ENCODE measurements at places on chromosomes 12 and 14.

DNA sequence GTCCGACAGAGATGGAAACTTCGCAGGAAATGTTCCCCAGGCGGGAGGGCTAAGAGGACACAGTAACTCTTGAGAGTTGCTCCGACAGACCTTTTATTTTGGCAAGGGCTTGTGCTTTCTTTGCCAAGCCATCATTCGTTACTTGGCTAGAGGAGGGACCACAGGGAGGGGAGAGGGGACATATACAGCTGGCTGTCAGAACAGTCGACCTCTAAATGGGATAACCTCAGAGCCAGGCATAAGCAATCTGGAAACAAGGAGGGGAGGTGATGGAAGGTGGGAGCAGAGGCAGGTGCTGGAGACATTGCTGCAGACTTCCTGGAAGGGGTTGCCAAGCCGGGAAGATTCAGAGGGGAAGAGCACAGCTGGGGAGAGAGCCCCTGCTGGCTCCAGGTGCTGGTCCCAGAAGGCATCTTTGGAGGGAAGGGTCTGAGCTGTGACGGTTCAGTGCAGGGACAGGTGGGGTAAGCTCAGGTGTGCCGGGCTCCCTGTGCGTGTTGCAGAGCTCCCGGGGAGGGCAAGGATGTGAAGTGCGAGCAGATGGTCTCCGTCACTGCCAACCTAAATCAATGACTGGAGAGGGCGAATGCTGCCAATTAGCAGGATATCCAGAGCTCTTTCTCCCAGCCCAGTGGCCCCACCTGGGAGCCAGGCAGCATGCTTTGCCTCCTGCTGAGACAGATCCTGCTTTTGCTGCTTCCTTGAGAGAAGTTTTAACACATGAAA lies 50.1 kb downstream of the CHST11 start:
- DNase-seq = no peak

DNA sequence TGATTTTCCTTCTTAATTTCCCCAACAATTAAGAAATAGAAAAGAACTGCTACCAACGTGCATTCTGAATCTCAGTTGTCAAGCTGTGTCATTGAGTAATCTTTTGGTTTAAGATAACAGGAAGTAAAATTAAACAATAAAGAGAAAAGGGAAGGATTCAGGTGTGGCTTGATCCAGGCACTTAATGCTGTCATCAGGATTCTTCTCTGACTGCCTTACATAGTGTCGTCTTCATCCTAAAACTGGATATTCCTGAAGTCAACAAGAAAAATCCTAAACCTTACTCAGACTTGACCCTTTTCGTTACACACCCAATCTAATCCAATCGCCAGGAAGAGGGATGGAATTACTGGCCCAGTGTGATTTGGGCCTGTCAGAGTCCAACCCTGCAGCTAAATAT lies 443.8 kb downstream of the MED13L start:
- DNase-seq = no peak

DNA sequence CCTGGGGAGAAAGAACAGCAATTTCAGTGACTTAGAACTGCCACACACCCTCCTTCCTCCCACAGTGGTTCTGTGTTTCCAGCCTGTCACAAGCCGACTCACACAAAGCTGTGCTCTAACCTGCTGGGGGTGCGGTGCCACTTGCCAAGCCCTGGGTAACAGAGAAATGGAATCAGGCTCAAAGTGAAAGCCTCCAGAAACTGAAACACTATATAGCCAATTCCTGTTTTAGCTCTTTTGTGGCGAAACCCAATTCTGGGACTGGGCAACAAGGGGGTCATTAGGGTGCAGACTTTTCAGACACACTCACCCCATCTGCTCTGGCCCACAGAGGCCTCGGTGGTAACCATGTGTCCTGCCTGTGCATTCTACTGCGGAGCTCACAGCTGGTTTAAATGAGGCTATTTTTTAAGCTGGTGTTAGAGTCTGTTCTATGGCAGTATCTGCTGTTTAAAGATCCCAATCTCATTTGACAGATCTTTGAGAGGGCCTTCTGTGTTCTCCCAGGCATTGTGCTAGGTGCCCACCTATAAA lies 15.2 kb upstream of the ACTR6 start:
- DNase-seq = no peak

DNA sequence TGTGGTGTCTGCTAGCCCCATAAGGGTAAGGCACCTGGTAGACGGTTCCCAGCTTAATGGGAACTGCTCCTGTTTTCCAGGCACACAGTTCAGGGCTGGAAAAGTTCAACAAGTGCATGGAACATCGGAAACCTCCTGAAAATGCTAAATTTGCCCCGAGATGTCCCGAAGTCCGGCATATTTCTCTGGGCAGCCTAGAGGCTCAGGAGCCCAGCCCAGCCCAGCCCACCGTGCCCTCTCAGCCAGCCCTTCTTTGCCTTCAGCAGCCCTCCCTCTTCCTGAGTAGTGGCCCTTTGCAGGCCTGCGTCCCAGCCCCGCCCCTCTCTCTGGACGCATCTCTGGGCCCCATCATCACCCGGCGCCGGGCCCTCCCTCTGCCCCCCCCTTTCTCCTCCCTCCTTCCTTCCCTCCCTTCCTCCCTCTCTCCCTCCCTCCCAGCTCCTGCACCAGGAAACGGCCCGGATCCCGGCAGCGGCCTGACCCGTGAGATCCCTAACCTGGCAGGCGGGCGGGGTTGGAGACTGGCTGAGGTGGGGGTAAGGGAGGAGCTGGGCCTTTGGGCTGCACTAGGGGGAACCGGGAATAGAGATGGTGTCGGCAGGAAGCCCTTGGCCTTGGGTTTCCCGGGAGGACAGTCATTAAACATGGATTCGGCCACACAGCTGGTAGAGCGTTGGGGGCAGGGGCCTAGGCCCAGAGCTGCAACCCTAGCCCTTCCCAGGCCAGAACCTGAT lies at the start of gene BCL2L2:
Gene BCL2L2, plus strand, starts transcription at position 422 of the 734 bp plus-strand sequence. CDS start 935 bp downstream, outside the sequence.
- no peak for DNase-seq

DNA sequence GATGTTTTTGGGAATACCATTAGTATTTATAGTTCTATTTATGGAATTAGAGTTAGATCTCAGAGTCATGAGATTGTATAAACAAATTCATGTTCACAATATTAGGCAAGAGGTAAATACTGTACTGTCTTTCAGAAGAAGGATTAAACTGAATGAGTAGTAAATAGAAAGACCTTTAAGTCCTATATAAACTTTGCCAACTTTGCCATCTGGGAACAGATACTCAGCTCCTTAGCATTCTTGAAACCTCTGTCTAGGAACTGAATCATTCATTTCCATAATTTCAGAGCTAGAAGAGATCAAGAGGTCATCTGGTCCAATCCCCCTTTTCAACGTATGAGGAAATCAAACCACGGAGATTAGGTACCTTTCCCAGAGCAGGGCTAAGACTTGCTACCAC lies 141.1 kb downstream of the CAND1 start:
- DNase-seq = no peak

GRCh38 chr14:78443834-78444233 lies 273.7 kb downstream of the NRXN3 start:
- DNase-seq = no peak

DNA sequence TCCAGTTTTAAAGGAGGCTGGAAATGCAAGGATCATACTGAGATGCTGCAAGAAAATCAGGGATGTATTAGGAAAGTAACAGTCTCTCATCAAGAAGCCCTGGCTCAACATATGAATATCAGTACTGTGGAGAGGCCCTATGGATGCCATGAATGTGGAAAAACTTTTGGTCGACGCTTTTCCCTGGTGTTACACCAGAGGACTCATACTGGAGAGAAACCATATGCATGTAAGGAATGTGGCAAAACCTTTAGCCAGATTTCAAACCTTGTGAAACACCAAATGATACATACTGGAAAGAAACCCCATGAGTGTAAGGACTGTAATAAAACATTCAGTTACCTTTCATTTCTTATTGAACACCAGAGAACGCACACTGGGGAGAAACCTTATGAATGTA lies 24.5 kb downstream of the ZNF891 start:
- DNase-seq = no peak

- no peak for DNase-seq
Measured at GRCh38 chr12:49557187-49557916, 10.6 kb downstream of the MCRS1 start.

DNA sequence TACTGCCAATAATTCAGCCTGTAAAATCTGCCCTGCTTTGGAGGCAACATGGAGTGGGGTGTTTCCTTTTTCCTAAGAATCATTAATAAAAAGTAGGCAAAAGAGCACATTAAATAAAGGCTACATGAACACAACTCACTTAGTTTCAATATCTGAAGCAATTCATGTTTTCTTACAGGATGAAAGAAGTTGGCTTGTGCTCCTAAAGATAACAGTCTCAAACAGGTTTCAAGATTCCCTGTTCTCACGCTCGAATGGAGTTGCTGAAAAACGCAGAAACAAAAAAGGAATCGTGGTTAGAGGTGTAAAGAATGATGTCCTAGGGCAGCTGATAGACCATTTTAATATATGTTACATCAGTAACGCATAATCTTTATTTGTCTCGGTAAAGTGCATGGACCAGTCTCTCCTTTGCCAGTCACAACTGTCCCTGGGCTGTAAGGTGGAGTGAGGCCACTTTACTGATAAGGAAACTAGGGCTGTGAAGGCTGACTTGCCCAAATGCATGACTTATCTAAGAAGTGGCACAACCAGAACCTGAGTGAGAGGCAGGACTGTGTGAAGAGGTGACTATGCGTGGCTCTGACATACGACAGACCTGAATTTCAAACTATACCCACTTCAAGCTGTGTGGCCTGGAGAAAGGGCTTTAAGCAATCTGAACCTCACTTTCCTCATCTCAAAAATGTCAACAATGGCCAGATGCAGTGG lies 12.6 kb downstream of the GIT2 start:
- no peak for DNase-seq

GRCh38 chr14:95018821-95019220 lies 138.5 kb downstream of the DICER1 start:
- DNase-seq = no peak

GRCh38 chr14:22748631-22749068 lies 17.8 kb upstream of the OXA1L start:
- no peak for DNase-seq

DNA sequence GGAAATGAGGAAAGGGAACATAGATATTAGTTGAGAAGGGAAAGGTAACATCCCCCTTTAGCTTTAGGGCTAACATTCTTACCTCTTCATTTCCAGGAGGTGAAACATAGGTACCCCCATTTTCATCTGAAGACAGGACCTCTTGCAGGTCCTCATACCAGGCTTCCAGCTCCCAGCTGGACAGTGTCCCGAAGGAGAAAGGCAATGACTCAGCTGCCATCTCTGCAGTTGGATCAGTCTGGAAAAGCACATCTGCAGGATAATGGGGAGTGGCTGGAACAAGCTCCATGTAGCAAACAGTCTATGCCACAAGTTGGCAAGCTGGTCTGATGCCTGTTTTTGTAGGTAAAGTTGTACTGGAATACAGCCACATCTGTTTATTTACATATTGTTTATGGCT lies 3.1 kb downstream of the DDIT3 start:
- no peak for DNase-seq

GRCh38 chr12:14928931-14929330 lies 9.4 kb downstream of the ERP27 start:
- DNase-seq = no peak

DNA sequence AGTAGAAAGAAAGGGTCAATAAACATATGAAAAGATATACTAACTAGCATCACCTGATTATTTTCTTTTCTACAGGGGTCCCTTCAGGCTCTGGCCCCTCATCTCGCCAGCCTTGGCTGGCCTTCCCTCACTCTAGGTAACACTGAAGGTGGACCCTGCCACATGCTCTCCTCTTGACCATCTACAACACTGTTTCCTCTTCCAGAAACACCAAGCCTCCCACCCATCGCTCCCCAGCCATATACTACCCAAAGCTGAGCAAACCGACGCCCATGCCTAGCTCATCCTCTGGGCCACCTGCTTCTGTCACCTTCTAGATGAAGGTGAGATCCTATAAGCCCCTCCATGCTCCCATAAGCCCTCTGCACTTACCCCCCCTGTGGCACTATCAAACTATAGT lies 14.8 kb downstream of the ANAPC5 start:
- DNase-seq = no peak

DNA sequence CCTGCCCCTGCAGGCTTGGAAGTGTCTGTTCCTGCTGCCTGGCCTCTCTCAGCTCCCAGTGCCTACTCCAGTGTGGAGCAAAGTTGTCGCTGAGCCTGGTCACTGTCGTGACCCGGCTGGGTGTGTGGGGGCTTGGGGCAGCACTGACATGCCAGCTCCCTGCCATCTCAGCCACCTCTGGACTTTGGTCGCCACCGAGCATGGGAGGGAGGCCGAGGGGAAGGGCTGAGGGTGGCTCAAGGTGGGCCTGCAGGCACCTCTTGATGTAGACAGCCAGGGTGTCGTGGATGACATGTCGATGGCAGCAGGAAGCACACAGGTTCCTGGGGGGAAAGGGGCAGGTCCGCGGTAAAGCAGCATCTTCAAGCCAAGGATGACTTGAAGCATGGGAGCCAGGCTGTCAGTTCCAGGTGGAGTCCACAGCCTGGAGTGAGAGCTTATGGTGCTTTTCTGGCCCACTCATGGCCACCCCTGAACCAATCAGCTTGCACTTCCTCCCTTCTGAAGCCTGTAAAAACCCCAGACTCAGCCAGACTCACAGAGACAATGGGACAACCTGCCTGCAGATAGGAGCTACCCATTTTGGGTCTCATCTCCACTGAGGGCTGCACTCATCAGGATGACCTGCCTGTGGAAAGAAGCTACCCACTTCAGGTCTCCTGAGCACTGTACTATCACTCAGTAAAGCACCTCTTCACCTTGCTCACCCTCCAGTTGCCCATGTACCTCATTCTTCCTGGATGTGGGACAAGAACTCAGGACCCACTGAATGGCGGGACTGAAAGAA lies 210.1 kb downstream of the MON2 start:
- DNase-seq = no peak

DNA sequence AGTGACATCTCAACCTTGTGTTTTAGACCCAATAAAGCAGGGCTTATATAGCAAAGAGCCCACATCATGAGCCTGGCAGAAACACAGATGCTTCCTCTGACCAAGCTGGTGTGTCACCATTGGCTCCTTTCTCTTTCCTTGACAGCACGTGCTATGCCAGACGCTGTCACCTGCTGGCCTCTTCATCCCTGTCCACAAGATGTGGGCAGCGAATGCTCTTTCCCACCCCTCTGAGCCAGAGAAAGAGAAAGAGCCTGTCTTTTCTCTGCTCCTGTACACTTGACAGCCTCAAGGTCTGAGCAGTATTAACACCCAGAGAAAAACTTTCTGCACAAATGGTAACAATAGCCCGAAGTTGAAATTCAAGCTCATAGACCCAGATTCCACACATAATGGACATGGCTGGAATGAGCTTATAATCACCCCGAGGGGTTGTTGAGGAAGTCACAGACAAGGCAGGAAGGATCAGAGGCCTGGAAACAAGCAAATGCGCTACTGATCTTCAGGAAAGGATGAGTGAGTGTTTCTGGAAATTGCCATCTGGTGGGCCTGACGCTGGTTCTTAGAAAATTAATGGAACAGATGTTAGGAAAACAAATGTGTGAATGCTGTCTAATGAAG lies 8.9 kb downstream of the TGFB3 start:
- DNase-seq = no peak

DNA sequence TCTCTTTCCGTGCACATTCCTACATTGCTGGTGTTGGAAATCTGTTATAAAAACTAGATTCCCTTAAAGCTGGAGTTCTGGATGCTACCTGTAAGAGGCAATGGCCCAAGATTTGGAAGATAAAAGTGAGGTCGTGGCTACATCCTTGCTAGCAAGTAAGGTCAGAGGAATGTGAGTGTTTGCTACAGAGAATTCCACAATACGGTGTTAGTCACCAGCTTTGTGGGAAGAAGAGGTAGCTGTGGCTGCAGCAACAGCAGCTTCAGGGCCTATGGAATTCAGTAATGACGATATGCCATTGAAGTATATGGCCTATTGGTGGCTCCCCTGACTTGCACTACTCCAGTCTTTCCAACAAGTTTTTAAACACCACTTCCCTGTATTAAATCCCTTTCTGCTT lies 227.7 kb upstream of the TMEM260 start:
- DNase-seq = no peak
